Activated CD8-positive, alpha-beta memory T cell treated with anti-CD3 and anti-CD28 coated beads, Interleukin-2, amount 50 U/mL, for 4 hours (primary cell): ENCODE measurements at places on chromosomes 2 and 18.
A peak's percentile ranks its signal among the peaks of the same experiment; 100 is the strongest.

GRCh38 chr18:79507546-79508480, 112.1 kb downstream of the NFATC1 start:
- peak; percentile 29 for DNase-seq

- no peak for DNase-seq
These were observed 17.9 kb downstream of the PLEKHA3 start for GRCh38 chr2:178498137-178498536.

DNA sequence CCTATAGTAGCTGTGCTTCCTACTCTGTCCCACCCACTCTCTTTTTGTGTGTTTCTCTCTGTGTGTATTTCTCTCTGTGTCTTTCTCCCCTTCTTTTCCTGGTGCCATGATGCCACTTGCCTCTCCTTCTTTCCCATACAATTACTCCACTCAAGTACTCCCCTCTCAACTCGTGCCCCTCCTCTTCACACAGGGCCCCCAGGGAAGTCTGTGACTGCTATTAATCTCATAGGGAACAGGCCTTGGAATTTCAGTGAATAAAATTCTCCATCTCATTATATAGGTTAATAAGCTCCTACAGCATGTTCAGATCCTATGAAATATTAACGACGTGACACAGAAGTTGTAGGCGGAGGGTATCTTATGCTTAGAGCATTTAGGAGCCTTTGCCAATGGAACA, 205.9 kb upstream of the EPHA4 start:
- DNase-seq, result no peak

DNA sequence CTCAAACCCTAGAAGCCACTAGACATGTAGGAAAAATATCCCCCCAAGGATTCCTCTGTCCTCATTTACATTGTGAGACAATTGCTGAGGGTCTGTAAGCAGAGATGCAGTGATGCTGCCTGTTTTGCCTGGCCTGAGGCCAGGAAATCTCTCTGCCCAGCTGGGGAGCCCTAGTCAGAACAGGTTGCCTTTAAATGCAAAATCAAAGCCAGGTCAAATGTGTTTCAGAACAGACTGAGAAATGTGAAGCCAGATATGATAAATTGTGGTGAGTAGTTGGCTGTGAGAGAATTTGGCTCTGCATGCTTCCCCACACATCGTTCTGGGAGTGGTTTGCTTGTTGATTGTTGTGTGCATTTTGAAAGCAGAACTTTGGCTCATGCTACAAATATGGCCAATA, 38.4 kb upstream of the NXPH2 start:
- no peak for DNase-seq

- no peak for DNase-seq
These were observed 276.9 kb upstream of the CHAC2 start for GRCh38 chr2:53490659-53491058.

- DNase-seq, result no peak
These were observed 87.9 kb upstream of the COL5A2 start for GRCh38 chr2:189267491-189267890.

GRCh38 chr2:187826023-187826422, 271.8 kb upstream of the TFPI start:
- no peak for DNase-seq

GRCh38 chr18:34886177-34886576, 155.0 kb upstream of the MAPRE2 start:
- no peak for DNase-seq

- peak; percentile 26 for DNase-seq
These were observed at the start of gene SH3RF3 for GRCh38 chr2:109128616-109129355. SH3RF3 (plus strand) TSS chr2:109129205.
